ENCODE measurements at places on chromosomes 7 and 10.

GRCh38 chr7:68699090-68699711, 899.1 kb upstream of the AUTS2 start:
- peak; percentile 88 for DNase-seq

DNA sequence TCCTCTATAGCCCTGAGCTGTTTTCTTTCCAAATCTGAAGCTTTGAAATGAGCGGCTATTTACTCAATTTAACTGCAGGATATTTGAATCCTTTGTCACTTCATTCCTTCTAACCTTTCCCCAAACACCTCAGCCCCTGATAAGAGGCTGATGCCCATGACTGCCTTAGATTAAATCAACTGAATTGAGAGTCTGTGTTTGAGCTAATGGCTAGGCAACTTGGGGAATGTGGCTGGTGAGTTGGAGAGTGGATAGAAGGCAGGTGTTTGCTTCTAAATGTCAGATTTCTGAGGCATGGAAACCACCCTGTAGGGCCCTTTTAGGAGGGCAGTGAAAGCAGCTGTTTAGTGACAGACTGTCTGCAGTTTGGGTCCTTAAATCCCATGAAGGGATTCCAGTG, 759.9 kb downstream of the LRMDA start:
- no peak for DNase-seq

- no peak for DNase-seq
Observed at GRCh38 chr10:18158773-18159265, 18.6 kb downstream of the CACNB2 start.

- no peak for DNase-seq
Observed at GRCh38 chr7:20220293-20220761, 3.1 kb upstream of the MACC1 start.

GRCh38 chr7:134737566-134738345, 41.7 kb upstream of the CALD1 start:
- peak; percentile 85 for DNase-seq

DNA sequence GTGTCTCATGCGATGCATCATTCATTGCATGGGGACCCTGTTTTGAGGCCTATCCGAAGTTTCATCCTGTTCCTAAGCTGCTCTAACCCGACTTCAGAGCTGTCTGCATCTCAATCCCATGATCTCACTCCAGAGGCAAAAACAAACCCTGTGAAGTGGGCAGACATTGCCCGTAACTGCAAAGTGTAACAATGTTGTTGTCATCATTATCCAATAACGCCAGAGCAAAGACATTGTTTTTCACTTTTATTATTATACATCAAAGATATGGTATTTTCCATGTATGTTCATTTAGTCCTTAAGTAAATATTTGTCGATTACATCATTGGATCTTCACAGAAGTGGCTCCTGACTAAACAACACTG, 246.7 kb downstream of the KLF6 start:
- DNase-seq, result no peak

GRCh38 chr10:34731213-34731612, 83.9 kb downstream of the PARD3 start:
- DNase-seq, result no peak

- no peak for DNase-seq
Observed at GRCh38 chr7:112147793-112148361, 58.3 kb downstream of the DOCK4 start.

DNA sequence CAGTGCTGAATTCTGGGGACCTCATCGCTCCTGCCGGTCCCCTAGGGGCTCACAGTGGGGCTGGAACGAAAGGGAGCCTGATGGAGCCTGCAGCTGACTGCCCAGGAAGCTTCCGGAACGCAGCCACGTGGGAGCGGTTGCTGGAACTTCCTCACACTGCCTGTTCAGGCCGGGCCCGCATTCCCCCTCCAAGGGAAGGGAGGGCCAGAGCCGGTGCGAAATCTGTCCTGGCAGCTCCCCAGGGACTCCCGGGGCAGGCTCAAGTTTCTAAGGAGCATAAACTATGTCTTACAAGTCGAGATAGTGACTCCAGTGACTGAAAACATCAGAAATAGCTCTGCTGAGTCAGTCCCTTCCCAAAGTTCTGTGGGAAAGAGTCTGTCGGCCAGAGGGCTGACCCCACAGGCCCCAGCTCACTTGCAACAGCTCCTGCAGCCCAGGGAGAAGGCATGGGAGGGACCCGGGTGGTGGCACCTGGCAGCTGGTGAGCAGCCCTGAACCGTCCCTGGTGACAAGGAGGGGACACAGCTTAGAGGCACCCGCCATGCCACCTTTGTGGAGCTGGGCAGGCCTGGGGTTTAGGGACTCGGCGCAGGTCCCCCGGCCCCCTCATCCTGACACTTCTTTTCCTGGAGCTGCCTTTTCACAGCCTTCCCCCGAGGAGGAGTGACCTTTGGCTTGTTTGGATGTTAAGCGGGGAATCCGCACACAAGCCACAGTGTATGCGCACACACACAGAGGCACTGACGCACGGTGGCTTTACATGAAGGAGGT, 47.6 kb downstream of the PDGFA start:
- peak; percentile 28 for DNase-seq

DNA sequence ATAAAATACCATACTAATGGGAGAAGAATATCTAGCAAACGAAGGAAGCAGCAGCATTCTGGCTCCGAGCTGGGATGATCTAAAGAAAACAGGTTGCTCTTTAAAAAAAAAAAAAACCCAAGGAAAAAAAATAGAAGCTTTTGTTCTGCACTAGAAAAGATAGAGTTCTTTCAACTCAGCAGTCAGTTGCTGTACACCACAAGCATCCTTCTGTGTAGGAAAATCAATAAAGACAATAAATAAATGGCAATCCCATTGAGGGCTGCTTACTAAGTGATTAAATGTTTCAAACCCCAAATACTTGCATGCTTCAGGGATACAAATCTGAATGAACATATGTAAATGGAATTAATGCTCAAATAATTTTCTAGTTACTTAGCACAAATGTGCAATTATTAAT, 207.1 kb downstream of the TEX36 start:
- no peak for DNase-seq

DNA sequence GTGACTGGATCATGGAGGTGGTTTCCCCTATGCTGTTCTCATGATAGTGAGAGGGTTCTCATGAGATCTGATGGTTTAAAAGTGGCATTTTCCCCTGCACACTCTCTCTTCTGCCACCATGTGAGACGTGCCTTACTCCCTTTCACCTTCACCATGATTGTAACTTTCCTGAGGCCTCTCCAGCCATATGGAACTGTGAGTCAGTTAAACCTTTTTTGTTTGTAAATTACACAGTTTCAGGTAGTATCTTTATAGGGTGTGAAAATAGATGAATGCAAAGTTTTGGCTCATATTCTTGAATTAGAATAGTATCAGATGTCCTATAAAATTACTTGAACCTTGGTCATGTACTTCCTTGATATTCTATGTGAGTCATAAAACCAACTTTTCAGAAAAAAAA, 252.1 kb upstream of the TMEM229A start:
- DNase-seq, result no peak

DNA sequence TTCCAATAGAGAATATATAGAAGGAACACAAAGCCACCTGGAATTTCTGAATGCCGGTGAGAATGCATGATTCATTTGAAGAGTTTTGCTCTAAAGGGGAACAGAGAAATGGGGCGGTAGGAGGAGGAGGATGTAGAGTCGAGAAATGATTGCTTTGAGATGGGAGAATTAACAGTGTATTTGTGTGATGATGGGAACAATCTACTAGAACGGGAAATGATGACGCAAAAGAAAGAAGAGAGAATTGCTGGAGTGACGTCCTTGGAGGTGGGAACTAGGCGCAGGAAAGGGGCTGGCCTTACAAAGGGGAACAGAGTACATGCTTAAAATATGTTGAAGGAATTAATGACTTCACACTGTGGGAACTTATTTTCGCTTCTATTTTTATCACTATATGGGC, 188.1 kb downstream of the SDHAF3 start:
- DNase-seq, result no peak

GRCh38 chr10:133366130-133366478, 7.0 kb downstream of the ECHS1 start:
- no peak for DNase-seq

DNA sequence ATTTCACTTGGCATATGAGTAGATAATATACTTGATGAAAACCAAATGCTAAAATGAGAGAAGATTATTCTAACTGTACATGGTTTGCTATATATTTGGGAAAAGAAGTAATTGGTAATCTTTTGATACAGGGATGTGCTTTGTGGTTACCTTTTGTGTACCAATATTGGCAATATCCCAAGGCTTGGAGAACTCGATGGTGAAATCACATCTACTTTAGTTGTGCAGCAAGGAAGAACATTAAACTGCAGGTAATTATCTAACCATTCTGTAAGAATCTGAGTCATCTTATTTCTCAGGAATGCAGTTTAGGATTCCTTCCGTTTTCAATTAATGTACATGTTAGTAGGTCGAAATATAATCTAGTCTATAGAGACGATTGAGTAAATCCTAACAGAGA, 64.1 kb downstream of the SRI start:
- DNase-seq, result no peak

DNA sequence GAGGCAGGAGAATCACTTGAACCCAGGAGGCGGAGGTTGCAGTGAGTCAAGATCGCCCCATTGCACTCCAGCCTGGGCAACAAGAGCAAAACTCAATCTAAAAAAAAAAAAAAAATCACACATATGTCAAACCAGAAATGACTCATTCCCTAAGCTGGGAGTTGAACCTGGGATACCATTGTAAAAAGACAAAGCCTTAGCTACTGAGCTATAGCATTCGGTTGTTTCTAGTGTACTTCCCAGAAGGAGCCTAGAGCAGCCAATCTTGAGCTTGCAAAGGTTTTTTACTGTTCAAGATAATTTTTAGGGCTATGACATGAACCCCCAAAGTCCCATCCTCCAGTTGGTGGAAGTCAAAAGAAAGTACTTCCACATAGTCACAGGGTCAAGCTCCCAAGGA, 87.9 kb downstream of the ZNF467 start:
- no peak for DNase-seq

DNA sequence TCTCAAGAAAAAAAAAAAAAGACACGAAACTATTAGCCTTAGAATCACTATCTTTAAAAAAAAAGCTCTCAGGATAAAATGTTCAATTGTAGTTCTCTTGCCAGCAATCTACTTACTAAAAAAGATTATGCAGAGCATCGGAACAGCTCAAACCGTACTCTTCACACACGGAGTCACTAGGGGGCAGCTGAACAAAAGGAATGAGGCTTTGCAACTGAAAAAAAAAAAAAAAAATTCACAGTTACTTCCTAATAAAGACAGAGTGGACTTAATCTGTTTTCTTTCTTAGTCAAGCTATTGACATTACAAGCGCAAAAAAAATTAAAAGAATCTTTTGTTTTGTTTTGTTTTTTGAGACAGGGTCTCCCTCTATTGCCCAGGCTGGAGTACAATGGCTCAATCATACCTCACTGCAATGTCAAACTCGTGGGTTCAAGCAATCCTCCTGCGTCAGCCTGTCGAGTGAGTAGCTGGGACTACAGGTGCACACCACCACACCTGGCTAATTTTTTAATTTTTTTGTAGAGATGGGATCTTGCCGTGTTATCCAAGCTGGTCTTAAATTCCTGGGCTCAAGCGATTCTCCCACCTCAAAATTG, 11.5 kb downstream of the PMS2 start:
- peak; percentile 57 for DNase-seq

GRCh38 chr7:32214913-32215312, 144.7 kb upstream of the PDE1C start:
- DNase-seq, result no peak

- no peak for DNase-seq
Observed at GRCh38 chr7:66205741-66206090, 582 bp downstream of the TPST1 start.

DNA sequence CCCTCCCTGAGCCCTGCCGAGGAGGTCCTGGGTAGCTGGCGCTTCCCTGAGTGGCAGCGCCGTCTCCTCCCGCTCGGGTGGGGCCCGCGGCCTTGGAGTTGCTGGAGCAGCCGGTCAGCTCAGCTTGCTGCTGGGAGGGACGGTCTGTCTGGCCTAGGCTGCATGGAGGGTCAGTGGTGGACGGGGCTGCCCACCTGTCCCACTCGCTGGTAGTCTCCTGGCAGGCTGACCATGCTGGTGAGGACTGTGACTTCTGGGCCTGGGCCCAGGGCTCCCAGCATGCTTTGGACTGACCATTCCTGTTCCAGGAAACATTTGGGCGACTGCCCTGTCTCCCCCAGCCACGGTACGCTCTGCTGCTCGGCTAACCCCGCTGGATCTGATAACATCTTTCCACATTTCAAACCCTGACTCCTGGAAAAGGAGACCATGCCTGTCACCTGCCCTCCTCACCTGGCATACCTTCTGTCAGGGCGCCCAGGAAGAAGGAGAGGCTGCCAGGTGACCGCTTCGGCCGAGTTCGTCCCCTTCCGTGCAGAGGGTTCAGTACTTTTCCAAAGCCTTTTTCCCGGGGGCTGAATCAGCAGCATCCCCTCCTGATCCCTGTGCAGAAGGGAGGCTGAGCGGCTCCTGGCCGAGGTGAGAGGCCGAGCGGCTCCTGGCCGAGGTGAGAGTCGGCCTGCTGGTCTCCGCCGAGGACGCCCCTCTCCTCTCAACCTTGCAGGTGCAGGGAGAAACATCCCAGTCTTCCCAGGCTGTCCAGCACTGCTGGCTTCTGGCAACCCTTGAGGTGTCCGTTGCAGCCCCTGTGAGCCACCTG, 43.4 kb downstream of the FAM20C start:
- no peak for DNase-seq

- DNase-seq, result no peak
Observed at GRCh38 chr10:123250640-123251039, 96.4 kb downstream of the BUB3 start.

- DNase-seq, result peak; percentile 68
Observed at GRCh38 chr7:94223375-94224084, 171.2 kb upstream of the COL1A2 start.

- DNase-seq, result no peak
Observed at GRCh38 chr7:151833691-151834090, 43.2 kb downstream of the PRKAG2 start.

GRCh38 chr7:27130540-27131389, at the start of gene HOXA4:
Gene HOXA4, minus strand, starts transcription at chr7:27130757. Its CDS starts 24 bp downstream, at chr7:27130733.
- no peak for DNase-seq

GRCh38 chr7:144835155-144835611, 670 bp downstream of the TPK1 start:
- no peak for DNase-seq

- no peak for DNase-seq
Observed at GRCh38 chr10:11083051-11083450, 65.4 kb downstream of the CELF2 start.

GRCh38 chr7:144390481-144390880, 13.0 kb downstream of the NOBOX start:
- DNase-seq, result no peak

DNA sequence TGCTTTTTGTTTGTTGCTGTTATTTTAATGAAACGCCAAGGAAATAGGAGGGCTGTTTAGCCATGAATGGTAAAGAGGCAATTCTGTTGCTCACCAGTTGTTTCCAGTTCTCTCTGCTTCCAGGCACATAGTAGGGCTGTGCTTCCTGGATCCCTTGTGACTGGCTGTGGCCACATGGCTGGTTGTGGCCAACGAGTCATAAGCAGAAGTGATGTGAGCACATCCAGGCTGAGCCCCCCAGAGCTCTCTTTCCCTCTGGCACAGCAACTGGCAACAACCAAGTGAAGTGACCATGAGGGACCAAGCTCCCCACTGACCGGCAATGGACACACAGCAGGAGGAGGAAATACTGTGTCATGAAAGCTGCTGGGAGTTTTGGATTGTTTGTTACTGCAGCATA, 10.3 kb downstream of the GRID1 start:
- DNase-seq, result no peak

- DNase-seq, result no peak
Observed at GRCh38 chr10:93346694-93347093, 135.4 kb downstream of the MYOF start.
